COR-L47 (cell line): ENCODE measurements at places on chromosomes 5 and 9.

GRCh38 chr9:21513431-21513830 lies 31.3 kb upstream of the IFNE start:
- DNase-seq: no peak

DNA sequence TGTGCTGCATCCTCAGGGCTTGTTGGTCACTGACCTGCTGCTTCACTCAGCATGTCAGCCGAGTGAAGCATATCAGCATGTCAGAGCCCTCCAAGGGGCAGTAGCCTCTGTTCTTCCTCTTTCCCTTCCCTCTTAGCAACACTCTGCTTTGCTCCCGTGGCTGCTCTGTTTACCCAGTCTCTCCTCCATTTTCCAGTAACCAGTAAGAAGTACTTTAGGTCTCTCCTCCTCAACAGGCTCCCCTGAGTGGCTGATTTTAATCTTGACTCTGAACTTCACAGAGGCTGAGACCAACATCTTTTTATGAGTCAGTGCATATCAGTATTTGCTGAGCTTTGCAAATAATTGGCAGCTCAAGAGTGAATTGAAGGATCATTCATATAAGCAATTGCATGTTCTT lies 18.6 kb upstream of the ADRB2 start:
- DNase-seq: no peak

GRCh38 chr9:118414676-118415075 lies 710.5 kb downstream of the TLR4 start:
- no peak for DNase-seq

GRCh38 chr9:130112538-130113151 lies 58.9 kb downstream of the GPR107 start:
- DNase-seq: no peak

DNA sequence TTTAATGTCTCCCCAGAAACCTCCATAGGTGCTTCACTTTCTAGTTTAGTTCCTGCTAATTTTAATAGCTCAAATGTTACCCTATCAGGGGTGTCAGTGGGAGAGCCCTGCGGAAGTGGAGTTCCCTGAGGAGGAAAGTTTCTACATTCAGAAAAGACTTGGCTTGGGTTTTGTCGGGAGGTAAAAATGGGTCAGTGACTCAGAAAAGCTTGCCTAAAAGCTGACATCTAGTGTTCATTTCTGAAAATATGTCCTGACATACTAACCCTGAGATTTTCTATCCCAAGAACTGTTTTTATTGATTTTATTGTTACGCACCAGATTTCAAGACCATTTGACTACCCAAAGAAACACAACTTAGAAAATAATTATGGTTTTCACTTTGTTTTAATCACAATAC lies 40.9 kb upstream of the GLDC start:
- no peak for DNase-seq

- no peak for DNase-seq
Measured at GRCh38 chr9:122347348-122348287, 23.2 kb upstream of the PTGS1 start.
